ENCODE measurements at places on chromosomes 3 and 15.

DNA sequence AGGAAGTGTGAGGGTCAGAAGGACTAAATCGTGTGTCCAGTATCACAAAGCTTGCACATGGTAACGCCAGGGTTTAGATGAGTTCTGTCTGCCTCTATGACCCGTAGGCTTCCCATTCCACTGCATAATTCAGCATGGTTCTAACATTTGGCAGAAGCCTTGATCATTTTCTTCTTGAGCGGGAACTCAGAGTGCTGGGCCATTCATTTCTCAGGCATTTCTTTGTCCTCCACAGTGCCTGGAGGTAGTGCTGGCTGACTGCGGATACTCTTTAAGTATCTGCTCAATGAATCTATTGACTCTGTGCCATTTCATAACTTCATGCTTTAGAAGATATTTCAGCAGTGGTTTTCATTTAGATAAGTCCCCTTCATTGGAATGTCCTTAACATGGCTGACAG, 370.2 kb downstream of the EPHB1 start:
- no peak for DNase-seq

DNA sequence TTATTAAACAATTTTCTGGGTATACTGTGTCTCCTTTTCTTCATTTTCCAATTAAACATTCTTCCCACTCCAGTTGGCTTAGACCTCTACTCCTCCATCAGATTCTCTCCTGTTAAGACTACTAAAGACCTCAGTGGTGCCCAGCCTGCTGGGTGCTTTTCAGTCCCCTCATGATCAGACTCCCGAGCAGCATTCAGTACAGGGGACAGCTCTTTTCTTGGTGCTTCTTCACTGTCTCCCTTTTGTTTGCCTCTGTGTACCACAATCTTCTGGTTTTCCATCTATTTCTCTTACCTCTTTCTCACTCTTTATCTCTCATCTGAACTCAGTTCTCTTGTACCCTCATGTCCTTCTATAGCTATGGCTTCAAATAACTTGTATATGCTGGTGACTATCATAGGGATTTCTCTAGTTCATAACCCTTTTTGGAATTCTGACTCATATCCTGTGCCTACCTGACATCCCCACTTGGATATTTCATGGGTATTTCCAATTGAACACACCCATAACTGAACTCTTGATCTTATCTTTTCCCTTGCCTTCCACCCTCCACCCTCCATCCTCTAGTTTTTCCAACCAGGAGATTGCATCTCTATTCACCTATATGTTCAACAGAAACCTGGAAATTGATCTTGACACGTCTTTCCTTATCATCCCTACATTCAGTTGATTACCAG, 55.6 kb upstream of the ABHD10 start:
- DNase-seq = no peak

- peak; percentile 33 for DNase-seq
Measured at GRCh38 chr15:49383266-49383665, 39.8 kb upstream of the FGF7 start.

DNA sequence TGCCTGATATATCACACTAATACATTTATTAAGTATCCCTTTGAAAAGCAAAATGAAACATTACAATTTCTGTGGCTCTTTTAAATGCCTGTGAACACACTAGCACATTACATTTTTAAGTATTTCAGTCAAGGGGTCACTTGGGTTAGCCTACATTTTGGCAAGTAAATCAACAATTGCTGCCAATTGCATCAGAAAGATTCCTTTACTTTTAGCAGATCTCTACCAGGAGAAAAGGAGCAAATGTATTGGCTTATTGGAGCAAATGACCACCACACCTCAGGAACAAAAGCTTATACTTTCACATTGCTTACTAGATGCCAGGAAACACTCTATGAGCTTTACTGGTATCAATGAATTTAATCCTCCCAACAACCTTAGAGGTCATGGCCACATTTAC, 947.1 kb downstream of the FHIT start:
- peak; percentile 89 for DNase-seq

DNA sequence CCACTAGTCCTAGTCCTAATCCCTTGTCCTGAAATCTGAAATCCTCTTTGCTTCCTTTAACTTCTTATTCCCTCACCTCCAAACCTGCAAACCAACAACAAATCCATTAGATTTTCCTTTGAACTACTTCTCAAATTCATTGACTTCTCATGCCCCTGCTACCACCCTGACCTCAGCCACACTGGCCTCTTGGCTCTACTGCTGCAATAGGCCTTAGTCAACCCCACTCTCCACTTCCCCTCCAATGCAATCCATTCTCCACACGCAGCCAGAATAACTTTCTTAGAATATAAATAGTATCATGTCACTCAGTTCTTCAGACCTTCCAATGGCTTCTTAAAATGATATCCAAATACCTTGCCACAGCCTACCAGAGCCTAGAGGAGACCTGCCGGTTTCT, 131.1 kb upstream of the GADL1 start:
- DNase-seq = no peak

DNA sequence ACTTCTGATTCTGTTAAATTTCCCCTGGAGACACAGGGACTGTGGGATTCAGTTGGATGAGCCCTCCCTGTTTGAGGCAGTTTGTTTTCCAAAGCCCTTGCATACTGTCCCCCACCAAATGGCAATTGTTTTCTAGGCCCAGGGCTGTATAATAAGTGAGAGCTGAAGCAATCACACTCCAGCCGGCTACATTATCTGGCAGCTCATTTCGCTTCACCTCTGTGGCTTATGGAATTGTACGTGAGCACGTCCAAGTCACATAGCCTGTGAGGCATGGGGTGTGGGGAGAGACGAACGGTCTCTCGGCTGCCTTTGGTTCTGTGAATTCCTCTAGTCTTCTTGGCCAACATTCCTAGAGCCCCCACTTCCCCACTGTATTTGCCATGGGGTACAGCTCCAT, 10.7 kb downstream of the RBP2 start:
- DNase-seq = no peak

DNA sequence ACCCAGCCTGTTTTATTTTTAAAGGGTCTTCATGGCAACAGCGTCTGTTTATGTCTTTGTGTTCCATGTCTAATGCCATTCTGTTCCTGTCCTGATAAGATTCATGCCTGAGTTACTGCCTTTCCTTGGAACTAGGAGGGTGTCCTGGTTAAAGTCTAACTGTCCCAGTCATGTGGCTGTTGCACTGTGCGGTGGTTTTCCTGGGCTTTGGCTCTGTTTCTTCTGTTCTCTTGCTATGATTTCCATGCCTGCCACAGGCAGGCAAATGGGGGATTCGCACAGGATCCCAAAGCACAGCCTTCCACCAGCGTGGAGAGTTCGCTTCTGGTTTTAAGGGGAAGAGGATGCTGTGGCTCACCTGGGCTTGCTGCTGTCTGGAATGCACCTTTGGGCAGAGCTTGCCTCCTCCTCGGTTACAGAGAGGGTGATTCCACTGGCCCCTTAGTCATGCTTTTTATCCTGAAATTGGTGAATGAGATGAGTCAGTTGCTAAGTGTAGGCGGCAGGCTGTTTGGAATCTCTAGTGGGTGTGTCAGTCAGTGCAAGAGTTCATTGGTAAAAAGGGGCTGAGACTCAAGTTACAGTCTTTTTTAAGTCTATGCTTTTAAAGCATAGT, 86.8 kb downstream of the CCK start:
- DNase-seq = peak; percentile 77

- peak; percentile 74 for DNase-seq
Measured at GRCh38 chr15:24772686-24773373, 97.3 kb downstream of the NPAP1 start.

DNA sequence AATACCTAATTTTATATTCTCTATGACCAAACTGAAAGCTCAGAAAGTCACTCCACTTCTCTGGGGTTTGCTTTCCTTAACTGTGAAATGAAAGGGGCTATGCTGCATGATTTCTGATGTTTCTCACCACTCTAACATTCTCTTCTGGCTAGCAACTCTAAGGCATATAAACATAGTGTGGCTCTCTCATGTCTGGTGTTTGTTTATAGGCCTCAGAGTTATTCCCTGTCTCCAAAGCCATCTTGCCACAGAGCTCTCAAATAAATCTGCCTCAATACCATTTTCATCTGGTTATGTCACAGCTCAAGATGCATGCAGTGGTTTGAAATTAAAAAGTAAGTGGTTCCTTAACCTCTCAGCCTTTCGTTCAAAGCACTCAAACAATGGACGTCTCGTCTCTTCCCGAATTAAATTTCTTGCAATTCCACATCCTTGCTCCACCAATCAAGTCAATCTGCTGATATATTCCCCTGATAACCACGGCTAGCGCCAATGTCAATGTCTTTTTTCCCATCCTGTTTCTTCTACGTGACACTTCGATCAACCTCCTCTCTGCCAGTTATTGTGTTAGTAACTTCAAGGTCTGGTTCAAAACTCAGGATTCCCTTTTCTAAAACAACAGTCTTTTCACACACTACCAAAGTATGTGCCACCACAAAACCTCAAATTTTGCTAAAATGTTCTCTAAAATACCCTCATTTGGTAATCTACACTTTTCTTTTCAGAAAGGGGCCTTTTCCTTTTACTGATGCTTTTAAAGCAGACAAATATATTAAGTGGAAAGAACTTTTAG, 16.0 kb downstream of the TOMM70 start:
- DNase-seq = no peak

DNA sequence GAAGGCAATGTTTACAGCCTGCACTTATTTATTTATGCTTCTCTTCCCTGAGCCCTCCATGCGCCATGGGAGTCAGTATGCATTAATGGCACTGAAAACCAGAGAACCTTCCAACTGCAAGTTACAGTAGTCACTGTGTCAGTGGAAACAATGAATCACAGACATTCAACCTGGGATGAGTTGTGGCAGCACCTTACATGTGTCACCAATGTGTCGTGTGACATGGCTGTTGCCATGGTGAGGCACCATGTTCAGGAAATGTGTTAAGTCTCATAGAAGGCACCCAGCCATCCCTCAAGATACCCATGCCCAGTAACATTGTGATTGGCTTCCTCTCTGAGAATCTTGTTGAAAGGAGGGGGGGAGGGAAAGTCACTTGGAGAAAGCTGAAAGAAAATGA, 105.0 kb downstream of the FOXP1 start:
- no peak for DNase-seq
